Omental fat pad (tissue), 4 donors: ENCODE measurements at places on chromosomes 11 and 22. TPM values are rescaled to one million over a fixed set of nuclear protein-coding genes. Genes with fewer than 3 reads are reported as not detected.

DNA sequence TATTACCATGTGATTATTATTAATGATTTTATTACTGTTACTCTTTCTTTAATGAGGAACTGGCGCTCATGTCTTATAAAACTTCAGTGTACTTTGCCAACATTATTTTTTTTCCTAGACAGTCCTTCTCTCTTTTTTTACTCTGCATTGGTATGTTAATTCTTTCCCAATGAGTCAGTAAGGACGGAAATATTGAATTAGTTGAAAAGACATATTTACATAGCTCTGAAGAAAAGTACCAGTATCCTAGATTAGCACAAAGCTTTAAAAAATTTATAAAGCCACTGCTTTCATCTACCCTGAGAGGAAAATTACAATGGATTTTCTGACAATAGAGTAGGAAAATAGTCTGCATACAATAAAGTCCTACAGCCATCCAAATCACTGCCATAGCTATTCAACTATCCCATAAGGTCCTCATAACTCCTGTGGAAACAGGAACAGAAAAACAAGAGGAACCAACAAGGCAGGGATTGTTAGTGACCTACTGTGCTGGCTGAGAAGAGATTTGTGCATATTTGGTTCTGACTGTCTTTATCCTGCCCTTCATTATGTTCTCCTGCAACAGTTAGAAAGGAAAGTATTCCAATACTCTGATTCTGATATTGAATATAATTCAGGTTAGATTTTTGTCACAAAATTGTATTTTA is 314.4 kb downstream of the AASDHPPT start:
- no peak for DNase-seq

DNA sequence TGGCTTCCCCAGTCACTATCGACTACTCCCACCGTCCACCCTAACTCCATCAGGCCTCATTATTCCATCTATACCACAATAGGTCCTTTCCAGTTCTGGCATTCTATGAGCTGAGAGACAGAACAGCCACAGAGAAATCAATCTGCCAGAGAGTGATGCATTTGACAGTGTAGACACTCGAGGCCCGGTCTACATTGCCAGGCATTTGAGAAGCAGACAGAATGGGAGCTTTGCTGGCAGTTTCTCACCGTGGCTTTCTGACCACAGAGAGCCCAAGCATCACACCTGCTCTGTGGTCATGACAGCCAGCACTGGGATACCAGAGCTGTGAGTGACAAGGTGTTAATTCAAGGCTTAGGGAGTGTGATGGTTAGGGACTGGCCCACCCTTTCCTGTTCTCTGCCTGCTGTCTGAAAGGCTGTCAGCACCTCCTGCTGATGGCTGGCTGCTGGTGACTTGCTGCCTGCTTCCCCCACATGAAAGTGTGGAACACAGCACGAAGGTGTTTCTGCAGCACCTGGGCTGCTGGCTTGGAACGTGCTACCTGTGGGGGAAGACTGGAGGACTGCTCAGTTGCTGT is 137.8 kb downstream of the KIRREL3 start:
- DNase-seq: no peak

DNA sequence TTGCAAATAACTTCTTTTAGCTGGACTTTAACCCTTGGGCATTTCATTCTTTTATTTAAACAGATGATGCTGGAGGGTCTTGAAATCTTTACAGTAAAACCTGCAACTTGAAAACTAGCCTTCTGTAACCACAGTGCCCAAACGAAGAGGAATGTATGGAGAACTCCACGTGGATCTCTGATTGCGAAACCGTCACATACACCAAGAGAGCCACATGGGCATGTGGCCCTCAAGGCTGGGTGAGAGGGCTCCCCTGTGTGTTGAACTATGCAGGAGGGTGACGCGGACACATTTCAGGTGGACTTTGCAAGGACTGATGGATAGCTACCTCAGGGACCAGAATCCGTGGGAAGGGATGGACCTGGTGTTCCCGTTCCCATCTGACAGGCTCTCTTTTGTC is 30.6 kb downstream of the FAM118A start:
- no peak for DNase-seq

GRCh38 chr11:96311120-96311568 is 31.9 kb downstream of the MAML2 start:
- no peak for DNase-seq

GRCh38 chr11:77779935-77780334 is 40.6 kb downstream of the RSF1 start:
- no peak for DNase-seq

GRCh38 chr22:49770547-49771265 is 57.0 kb downstream of the BRD1 start:
- DNase-seq: no peak

DNA sequence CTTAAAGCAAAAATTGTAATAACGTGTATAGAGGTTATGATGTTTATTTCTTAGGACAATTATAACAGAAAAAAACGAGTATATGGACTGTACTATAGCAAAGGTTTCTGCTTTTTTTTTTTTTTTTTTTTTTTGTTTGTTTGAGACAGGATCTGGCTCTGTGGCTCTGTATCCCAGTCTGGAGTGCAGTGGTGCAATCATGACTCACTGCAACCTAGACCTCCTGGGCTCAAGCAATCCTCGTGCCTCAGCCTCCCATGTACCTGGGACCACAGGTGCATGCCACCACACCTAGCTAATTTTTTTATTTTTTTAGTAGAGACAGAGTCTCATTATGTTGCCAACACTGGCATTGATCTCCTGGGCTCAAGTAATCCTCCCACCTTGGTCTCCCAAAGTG is 39.2 kb downstream of the ZFTA start:
- DNase-seq: no peak

GRCh38 chr22:37855462-37855861 is 6.2 kb downstream of the EIF3L start:
- no peak for DNase-seq

- no peak for DNase-seq
Observed at GRCh38 chr11:74634537-74634936, 42.2 kb downstream of the POLD3 start.

GRCh38 chr22:17583151-17583550 is 19.9 kb downstream of the SLC25A18 start:
- no peak for DNase-seq

DNA sequence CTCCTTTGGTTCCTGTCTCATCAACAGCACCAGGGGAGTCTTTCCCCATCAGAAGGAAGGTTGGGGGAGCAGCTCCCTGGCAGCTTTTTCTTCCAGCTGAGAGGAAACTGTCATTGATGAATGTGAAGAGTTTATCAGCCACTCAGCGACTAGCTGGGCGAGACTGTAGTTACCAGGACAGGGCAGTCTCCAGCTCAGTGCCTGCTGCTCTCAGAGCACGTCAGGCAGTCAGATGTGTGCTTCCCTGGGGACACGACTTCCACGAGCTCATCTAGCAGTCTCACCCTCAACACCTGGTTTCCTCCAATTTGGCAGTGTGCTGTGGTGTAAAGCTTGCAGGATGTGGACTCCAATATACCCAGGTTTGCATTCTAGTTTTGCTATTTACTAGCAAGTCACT is 12.5 kb upstream of the C1QTNF4 start:
- DNase-seq: no peak

The OR4A16 gene
- not detected for total RNA-seq

The BATF2 gene
- 0.72 TPM for total RNA-seq

The C11orf86 gene
- total RNA-seq: not detected

The PDE2A gene
- total RNA-seq: 97.4 TPM

The OR5A2 gene
- not detected for total RNA-seq

The ANO9 gene
- total RNA-seq: 0.79 TPM

The ABTB2 gene
- 4.4 TPM for total RNA-seq
